ENCODE measurements at places on chromosomes 13 and 19.

GRCh38 chr13:75705908-75706307 lies 69.8 kb downstream of the LMO7 start:
- DNase-seq: no peak

DNA sequence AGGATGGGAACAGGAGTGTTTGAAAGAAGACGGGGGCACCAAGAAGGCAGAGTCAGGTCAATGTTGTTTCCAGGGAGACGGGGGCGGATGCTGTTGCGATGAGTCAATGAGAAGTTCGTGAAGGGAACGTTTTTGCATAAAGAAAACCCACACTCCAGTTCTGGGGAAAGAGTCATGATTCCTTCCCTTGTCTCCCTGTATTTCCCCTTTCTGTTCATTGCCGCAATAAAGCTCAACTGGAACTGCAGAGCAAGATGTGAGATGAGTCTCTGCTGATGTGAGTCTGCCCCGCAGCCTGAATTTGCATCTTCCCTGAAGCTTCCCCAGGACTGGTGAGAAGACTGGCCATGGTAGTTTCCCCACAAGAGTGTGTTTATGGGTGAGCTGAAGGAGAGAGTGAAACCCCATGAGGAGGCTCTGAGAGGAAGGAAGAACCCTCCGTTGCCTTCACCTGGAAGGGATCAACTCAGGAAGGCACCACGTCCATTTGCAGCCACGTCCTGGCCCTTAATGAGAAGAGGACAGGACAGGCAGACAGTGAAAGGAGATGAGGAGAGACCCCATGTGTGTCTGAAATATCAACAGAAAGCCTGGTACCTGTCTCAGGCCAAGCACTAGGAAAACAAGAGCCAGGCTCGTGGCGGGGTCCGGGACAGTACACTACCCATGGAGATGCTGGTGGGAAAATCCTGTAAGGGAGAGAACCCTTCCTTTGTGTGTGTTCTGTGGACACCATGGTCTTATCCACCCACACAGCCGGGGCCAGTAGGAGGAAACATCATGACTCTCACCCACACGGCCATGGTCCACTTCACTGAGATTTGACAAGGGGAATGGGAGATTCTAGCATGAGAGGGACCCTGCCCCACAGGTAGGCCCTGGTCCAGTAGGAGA lies 13.7 kb downstream of the LILRA1 start:
- no peak for DNase-seq

DNA sequence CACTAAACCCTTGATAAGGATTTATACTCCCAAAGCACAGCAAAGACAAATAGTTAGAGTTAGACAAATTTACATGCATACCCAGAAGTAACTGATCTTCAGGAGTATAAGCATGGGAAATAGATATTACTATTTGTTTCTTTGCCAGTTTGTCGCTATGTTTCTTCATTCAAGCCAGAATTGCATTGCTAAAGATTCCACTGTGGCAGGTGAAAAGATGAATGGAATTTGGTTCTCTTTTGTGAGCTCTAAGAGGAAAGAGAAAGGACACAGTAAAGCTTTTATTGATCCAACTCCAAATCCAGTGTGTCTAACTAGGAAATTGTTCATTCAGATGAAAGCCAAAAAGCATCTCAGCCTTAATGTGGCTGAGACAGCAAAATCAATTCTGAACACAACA lies 292.3 kb upstream of the SPRY2 start:
- no peak for DNase-seq

DNA sequence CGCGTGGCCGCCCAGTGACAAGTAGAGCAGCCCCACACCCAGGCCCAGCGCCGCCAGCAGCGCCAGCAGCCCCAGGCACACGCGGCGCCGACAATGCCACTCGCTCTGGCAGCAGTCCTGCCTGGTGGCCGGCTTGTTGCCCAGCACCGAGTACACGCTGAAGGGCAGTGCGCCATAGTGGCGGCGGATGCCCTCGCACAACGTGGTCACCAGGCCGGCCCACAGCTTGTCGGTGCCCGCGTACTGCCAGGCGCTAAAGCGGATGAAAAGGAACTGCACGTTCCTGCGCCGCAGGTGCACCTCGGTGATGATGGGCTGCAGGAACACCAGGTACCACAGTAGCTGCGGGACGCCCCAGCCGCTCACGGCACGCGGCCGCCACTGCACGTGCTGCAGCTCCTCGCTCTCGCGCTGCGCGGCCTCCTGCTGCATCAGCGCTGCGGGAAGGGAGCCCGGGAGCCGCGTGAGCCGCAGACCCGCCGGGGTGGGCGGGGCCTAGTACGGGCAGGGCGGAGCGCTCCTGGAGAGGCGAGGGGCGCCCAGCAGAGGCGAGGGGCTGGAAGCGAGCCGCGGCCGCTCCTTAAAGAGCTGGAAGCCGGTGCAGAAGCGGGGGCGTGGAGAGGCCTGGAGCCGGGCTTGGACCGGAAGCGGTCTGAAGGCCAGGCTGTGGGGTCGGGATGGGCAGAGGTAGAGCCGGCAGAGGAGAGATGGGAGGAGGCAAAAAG lies 7.3 kb downstream of the NKPD1 start:
- DNase-seq: no peak

GRCh38 chr13:72186730-72187422 lies 319.9 kb upstream of the DACH1 start:
- no peak for DNase-seq

DNA sequence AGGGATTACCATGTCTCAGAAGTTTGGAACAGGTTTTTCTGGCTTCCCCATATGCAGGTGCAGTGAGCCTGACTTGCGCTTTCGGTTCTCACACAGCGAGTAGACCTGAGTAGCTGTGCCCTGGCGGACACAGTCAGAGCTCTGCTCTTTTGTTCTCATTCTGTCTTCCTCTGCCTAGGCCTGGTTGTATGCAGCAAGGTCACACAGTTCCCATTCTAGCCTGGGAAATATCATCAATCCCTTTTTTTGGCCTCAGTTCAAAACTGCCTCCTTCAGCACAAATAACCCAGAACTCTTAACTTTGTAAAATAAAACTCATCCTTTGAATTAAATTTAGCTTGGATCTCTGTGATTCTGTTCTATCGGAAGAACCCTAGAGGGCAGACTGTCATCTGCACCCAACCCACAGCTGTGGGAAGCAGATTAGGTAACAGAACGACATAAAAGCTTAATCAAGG lies 10.2 kb downstream of the OXGR1 start:
- no peak for DNase-seq
